Hematopoietic multipotent progenitor cell treated with erythropoietin and hydrocortisone succinate and interleukin-3 and kit ligand, for 17 days (in vitro differentiated cells): ENCODE measurements at places on chromosomes 2 and 18.

DNA sequence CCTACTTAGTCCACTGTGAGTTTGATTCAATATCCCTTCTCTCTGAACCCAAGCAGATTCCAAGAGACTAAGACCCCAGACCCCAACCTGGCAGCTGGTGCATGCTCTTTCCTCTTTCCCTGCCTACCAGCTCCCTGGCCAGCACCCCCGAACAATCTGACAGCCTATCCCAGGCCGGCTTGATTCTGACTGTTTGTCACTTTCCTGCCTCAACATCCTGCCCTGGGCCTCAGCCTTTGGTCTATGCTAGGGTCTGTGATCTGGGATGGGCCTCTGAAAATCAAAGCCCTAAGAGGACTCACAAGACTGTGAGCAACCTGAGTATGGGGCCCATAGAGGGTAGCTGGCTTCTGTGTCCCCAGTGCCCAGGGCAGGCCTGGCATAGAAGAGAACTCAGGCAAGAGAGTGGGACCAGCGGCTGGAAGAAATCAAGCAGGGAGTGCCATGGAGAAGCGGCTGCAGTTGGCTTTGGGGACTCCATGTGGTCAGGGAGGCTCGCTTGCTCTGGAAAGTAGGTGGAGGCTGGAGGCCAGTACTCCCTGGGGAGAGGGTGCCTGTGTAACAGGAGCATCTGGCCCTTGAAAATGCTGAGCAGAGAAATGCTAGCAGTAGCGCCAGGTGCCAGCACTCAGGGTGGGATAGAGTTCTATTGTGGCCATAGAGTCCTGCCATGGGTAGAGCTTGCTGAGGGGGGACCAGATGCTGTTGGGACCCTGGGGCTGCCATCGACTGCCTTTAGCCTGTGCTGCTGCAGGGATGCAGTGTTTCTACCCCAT lies 343.9 kb downstream of the DYSF start:
- DNase-seq, result no peak

DNA sequence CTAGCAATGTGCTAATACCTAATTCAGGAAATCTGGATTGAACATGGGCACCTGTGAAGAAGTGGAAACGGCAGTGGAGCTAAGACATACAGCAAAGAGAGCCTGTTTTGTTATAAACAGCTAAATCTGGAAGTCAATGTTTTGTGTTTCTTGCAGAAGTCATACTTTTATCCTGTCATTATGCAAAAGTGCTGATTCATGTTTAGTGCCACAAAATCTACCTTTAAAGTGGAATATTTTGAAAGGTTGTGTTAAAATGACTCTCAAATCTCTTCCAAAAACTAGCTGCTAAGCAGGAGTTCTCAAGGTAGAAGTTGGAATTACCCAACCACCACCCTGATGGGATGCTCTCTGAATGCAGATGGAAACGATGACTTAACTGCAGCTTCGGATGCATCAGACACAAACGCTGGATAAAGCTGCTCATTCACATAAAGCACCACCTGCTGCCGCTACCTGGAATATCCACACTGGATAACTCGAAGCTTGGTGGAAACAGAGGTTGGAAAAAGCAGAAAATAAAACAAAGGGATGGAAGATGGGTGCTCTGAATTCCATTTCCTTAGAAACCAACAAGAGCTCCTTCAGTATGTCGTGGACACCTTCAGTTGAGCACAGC lies 132.6 kb upstream of the ZNF236 start:
- no peak for DNase-seq

DNA sequence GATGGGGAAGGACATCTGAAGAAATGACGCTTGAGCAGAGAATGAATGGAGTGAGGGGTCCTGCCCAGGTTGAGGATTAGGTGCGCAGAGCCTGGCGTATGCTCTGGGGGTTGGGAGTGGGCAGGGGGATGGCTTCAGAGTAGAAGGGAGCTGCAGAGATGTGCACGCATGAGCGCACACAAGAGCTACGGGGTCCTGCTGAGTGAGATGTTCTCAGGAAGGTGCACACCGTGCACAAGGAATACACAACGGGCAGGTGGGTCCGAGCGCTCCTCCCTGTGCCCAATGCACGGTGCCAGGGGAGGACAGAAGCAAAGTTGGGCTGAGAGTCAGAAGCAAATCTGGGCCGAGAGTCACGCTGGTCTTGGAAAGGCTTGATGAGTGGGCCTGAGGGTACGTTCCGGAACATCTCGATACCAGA lies 25.5 kb downstream of the TWIST2 start:
- no peak for DNase-seq

- no peak for DNase-seq
Observed at GRCh38 chr2:121884511-121884921, 129.1 kb downstream of the TSN start.

- peak; percentile 72 for DNase-seq
Observed at GRCh38 chr2:101831351-101831865, 133.9 kb downstream of the MAP4K4 start.

DNA sequence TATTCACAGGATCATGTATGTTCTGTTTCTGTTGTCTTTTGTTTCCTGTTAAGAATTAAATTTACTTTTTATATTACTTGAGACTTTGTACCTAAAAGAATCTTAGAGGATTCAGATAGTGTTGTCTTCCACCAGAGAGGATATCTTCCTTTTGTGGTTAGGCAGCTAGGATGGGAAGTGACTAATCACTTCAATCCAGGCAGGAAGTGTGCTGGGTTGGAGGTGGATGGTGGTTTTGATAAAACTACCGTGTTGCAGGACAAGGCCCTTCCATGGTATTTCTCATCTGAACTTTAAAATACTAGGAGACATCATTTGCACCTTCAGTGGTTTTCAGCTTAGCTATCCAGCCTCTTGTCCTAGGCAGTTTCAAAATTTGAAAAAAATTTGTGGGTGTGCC lies 728.6 kb upstream of the CDH2 start:
- DNase-seq, result no peak

DNA sequence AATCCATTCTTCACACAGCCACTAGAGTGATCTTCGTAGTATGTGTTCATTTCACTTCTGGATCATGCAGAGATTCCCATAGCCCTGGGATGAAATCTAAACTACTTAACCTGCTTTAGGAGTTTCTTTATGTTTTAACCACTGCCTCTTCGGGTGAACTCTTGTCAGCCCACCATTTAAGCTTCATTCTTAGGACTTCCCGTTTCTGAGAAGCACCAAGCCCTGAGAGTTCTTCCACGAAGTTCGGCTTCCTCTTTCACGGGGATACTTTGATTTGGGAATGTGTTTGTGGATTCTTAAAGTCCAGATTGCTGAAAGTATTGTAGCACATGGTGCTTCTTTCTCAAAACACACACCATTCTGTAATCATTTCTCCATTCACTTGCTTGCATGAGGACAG lies 205.0 kb downstream of the UBE2E3 start:
- no peak for DNase-seq

- DNase-seq, result no peak
Observed at GRCh38 chr2:120079647-120080046, 66.8 kb downstream of the EPB41L5 start.

- no peak for DNase-seq
Observed at GRCh38 chr2:1952582-1952981, 208.3 kb upstream of the PXDN start.

- DNase-seq, result no peak
Observed at GRCh38 chr2:72036173-72036545, 111.5 kb downstream of the CYP26B1 start.

DNA sequence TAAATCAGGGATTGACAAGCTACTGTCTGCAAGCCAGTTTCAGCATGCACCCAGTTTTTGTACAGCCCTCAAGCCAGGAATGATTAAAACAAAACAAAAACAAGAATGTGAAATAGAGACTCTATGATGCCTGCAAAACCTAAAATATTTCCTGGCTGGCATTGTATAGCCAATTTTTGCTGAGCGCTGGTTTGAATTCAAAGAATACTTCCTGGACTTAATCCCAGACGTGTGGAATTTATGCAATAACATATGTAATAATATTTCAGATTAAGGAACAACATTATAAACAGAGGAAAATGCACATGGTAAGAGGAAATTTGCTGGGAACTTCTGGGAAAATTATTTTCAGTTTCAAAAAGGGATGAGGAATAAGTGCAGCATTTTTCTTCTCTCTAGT lies 148.1 kb upstream of the RPRM start:
- no peak for DNase-seq

- no peak for DNase-seq
Observed at GRCh38 chr2:26316845-26317244, 29.1 kb upstream of the SELENOI start.

- peak; percentile 5 for DNase-seq
Observed at GRCh38 chr18:7566567-7567473, at the start of gene PTPRM. TSS of gene PTPRM (plus strand) at chr18:7567316. CDS start at chr18:7567819, 503 bp downstream.

GRCh38 chr2:166762746-166763145 lies 125.5 kb upstream of the XIRP2 start:
- DNase-seq, result no peak

GRCh38 chr2:150561076-150561475 lies 73.6 kb upstream of the RND3 start:
- DNase-seq, result no peak

- peak; percentile 61 for DNase-seq
Observed at GRCh38 chr2:101770726-101771125, 73.2 kb downstream of the MAP4K4 start.

- no peak for DNase-seq
Observed at GRCh38 chr18:22705328-22705727, 227.8 kb upstream of the RBBP8 start.

DNA sequence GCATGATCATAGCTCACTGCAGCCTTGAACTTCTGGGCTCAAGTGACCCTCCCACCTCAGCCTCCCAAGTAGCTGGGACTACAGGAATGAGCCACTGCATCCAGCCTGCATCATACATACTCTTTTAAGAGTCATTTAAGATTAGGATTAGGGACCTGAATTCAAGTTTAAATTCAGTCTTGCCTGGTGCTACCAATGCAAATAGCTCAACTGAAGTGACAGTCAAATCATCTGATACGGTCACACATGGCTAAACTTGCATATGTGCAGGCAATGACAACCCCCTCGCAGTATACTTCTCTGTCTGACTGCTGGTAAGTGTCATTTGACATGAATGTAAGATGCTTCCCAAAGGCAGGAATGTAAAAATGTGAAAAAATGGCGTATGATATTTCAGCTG lies 31.8 kb upstream of the TMEM131 start:
- no peak for DNase-seq

- no peak for DNase-seq
Observed at GRCh38 chr18:25813110-25813509, 277.3 kb downstream of the SS18 start.

GRCh38 chr2:165371356-165371755 lies 98.1 kb upstream of the CSRNP3 start:
- DNase-seq, result no peak

DNA sequence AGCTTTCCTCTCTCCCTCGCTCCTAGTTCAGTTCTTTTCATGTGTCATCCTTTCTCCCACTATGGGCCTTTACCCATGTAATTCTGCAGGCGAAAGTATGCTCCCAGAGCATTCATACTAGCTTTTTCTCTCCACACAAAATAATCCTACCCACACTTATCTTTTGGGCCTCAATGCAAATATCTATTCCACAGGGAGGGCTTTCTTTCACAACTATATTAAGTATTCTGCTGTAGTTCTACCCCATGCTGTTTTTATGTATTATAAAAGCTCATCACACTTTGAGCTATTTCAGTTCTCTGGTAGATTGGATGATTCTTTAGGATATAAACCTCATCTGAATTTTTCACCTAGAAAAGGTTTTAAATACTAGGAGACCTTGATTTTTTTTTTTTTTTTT lies 774.6 kb upstream of the CRIM1 start:
- DNase-seq, result no peak

DNA sequence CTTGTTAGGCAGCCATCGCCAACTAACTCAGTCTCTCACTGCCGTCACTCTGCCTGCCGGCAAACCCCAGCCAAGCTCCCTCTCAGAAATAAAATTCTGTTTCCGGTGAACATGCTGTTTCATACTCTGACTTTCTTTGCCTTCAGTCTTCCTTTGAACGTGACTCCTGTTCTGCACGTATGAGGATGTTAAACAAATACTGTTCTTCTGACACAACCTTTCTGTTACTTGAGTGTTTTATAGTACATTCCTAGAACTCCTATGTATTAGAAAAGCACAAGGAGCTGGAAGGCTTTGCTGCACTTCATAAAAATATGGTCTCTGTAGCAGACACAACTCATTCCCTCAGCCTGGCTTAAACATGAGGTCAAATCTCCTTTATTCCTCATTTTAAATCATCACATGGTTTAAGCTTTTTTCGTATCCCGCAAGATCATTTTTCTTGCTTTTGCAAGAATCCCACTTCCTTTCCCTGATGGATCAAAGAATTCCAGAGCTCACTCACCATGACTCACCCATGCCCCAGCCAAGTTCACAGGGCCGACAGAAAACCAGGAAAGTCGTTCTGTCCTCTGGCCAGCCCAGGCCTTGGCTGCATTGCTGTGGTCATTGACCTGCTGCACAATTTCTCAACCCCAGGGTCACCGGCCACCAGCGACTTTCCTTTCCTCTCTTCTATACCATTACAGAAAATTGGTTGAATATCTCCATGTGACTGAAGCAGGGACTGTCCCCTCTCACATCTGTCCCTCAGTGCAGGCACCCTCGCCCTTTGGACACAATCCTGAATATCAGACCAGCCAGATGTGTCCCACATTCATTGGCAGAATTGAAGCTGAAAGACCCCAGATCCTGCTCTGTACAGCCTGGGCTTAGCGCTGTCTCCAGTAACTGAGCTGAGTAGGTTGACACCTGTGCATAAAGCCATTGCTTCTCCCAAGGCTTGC lies 183.1 kb upstream of the ARL4C start:
- DNase-seq, result no peak

GRCh38 chr2:191705084-191705483 lies 27.1 kb downstream of the NABP1 start:
- no peak for DNase-seq

- no peak for DNase-seq
Observed at GRCh38 chr2:10514743-10515142, 66.6 kb upstream of the ODC1 start.

- no peak for DNase-seq
Observed at GRCh38 chr2:98160554-98160953, 73.6 kb downstream of the VWA3B start.

GRCh38 chr2:37454851-37455762 lies 110.7 kb downstream of the QPCT start:
- DNase-seq, result no peak

- no peak for DNase-seq
Observed at GRCh38 chr2:131058920-131059319, 34.3 kb downstream of the FAM168B start.

- no peak for DNase-seq
Observed at GRCh38 chr18:47341678-47342077, 90.2 kb upstream of the SKOR2 start.

GRCh38 chr2:160920791-160921303 lies 239.4 kb upstream of the TANK start:
- DNase-seq, result no peak

DNA sequence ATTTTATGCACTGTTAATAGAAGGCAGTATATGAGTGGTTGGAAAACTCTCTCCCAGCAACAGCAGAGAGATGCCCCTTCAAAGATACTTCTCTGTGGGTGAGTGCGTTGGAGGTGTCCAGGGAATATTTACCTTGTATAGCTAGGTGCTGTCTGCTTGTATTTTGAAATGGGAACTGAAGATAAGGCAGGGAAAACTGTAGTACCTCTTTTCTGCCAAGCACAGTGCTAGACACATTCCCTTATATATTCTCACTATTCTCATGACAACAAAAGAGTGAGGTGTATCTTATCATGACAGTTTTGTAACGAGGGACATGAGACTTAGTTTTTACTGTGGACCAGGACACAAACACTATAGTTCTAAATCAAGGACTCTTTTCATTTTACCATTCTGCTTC lies 2.1 kb downstream of the TTC39C start:
- no peak for DNase-seq

- no peak for DNase-seq
Observed at GRCh38 chr2:198102856-198103255, 298.5 kb downstream of the PLCL1 start.
